COR-L47 (cell line): ENCODE measurements at places on chromosomes 11 and 22.

DNA sequence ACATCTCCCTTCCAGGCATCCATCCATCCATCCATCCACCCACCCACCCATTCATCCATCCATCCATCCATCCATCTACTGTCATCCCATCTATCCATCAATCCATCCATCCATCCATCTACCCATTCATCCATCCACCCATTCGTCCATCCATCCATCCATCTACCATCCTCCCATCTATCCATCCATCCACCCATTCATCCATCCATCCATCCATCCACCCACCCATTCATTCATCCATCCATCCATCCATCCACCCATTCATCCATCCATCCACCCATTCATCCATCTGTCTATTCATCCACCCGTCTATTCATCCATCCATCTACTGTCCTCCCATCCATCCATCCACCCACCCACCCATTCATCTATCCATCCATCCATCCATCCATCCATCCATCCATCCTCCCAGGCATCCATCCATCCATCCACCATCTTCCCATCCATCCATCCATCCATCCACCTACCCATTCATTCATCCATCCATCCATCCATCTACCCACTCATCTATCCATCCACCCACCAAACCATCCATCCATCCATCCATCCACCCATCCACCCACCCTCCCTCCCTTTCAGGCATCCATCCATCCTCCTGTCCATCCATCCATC lies 33.7 kb downstream of the OSBPL5 start:
- DNase-seq: no peak

DNA sequence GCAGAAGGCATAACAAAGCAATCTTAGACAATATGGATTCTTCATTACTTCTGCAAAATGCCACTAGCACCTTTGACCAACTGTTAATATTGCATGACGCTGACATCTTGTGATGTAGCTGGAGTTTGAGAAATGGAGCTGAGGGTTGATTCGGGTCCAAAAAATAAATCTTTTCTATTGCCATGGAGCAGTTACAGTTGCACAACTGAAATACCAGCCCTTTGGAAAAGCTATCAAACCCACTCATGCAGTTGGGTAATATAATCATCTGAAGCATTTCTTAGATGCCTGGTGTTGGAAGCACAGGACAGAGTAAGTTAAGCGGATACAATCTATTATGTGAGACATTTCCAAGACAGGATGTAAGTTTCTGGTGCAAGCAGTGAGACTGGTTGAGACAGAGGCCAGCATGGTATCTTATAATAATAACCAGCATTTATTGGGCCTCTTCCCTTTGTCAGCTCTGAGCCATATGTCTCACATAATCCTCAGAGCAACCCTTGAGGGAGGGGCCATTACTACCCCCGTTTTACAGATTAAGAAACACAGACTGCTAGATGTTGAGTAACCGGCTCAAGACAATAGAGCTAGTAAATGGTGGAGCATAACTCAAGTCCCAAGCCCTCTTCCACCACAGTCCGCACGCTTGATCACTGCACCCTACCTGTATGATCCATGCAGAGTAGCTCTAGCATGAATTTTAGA lies 74.9 kb upstream of the CAPRIN1 start:
- no peak for DNase-seq

- no peak for DNase-seq
These were observed at the start of gene SLC25A18 for GRCh38 chr22:17562906-17563870. Gene SLC25A18 (plus strand): TSS chr22:17563498. CDS start chr22:17579945, 16,447 bp downstream.

DNA sequence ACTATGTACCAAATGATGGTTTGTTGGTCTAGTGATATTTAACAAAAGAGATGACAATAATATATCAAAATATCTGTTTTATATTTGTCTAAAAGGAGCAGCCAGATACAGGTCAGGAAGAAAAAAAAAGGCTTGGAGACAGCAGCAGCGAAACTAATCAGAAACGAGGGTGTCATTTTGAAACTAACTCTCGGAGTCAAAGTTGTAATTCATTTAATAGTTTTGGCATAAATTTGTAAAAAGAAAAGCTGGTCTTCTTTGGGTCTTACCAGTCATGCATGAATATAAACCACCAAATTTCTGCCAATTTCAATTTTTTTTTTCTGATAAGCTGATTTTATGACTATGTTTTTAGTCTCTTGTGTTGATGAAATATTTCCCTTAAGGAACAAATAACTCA lies 25.5 kb downstream of the NPAT start:
- no peak for DNase-seq

- no peak for DNase-seq
These were observed 23.5 kb downstream of the FZD4 start for GRCh38 chr11:86931548-86932258.

- DNase-seq: no peak
These were observed 209.1 kb downstream of the BUD13 start for GRCh38 chr11:116563712-116564047.

GRCh38 chr11:10322401-10322800 lies 17.5 kb downstream of the ADM start:
- DNase-seq: no peak

GRCh38 chr11:126391970-126392632 lies 36.6 kb downstream of the ST3GAL4 start:
- no peak for DNase-seq

DNA sequence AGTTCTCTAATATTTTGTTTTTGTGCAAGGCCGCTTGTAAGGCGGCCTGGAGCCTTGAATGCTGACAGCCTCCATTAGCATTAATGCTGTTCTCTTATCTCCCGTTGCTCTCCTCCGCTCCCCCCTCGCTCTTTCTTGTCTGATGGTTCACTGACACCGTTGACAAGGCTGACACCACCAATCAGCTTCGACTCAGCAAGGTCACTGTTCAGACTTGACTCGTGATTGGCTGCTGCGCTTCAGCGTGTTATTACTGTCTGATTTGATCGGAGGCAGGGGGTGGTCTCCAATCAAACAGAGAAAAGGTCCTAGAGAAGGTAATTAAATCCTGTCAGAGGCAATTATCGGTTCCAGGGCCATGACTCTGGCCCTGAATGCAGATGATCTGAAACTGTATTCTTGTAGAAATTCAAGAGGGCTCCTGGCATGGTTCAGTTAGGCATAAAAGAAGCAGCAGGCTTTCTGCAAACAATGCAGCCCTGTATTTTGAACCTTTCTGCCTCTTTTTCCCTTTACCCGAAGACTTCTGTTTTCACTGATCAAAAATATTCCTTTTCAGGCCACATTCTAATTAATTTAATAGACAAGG lies 49.3 kb upstream of the MPPED2 start:
- DNase-seq: no peak

GRCh38 chr11:14359501-14360031 lies 583 bp upstream of the RRAS2 start:
- no peak for DNase-seq

DNA sequence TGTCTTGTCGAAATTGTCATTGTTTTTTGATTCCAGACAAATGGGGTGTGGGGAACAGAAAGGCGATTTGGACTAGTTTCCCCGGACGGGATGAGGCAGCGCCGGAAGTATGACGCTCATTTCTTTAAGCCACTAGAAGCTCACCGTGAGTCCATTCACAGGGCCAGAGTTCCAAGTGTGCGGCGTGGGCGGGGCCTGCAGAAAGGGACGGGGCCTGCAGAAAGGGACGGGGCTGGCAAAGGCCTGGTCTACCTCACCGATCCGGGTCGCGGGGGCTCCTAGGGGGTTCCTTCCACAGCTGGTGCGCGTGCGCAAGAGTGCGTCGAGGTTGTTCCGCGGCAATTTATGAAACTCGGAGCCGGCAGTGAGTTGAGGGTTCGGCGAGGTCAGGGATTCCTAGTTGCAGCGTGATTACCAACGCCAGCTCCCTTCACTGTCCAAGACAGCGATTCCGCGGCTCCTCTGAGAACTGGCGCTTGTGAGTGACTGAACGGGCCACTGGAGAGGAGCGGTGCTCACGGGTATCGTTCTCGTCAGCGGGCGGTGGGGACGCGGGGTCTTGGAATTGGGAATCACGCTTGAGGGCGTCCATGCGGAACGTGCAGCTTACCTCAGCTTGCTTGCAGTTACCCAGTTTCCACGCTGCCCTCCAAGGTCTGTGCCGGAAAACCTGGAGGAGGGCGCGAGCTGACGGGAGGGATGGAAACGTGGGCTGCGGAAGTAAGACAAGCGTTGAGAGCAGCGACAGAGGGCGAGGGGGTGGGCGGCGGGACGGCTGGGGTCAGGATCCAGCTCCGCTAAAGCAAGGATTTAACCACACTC lies at the start of gene ZNF215:
Gene ZNF215, plus strand, starts transcription at position 219 of the 822 bp plus-strand sequence. CDS start 5,847 bp downstream, outside the sequence.
- DNase-seq: no peak

GRCh38 chr11:107808521-107808920 lies 50.1 kb downstream of the SLC35F2 start:
- DNase-seq: no peak

- DNase-seq: no peak
These were observed 58.7 kb downstream of the ZNF280B start for GRCh38 chr22:22449819-22450218.

- no peak for DNase-seq
These were observed 17.0 kb upstream of the PANX1 start for GRCh38 chr11:94111660-94112059.

GRCh38 chr11:10012068-10012467 lies 282.0 kb downstream of the SBF2 start:
- DNase-seq: no peak

GRCh38 chr11:105000797-105001196 lies 22.2 kb downstream of the CASP5 start:
- DNase-seq: no peak

- DNase-seq: no peak
These were observed 895 bp downstream of the TEAD1 start for GRCh38 chr11:12674936-12675696.

DNA sequence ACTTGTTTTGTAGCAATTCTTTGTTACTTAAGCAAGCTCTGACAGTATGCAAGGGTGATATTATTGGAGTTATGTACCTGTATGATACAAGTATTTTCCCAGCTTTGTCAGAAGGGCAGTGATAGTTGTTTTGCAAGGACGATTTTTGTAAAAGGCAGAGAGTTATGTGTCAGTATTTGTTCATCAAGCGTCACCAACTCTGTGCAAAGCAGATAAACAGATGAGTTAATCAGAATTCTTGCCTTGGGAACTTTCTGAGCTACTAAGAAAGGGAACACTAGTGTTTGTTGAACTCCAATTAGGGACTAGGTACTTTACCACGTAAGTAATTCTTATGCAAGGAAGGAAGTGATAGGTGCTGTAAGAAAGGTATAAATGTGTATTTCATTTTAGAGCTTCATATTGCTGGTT lies 1.4 kb downstream of the USP47 start:
- no peak for DNase-seq

- DNase-seq: peak; percentile 61
These were observed 15.8 kb downstream of the DGKZ start for GRCh38 chr11:46363031-46363407.

DNA sequence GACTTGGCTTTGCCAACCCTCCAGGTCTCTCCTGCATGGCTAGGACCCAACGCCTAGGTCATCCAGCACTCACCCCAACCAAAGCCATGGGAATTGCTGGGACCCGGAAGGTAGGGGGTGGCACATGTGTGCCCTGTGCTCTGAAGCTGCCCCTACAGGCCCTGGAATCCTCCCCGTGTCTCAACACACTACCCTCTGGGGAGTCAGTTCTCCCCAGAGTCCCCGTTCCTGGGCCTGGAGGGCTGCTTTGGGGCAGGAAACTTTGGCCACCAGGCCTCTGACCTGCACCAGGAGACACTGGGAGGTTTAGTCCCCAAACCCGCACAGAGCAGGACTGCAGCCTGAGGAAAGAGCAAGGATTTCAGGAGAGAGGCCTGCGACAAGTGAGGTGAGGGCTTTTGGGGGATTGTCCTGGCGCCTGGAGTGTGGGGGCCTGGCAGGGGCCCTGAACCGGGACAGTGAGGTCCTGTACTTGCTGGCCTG lies 495 bp upstream of the IFITM1 start:
- no peak for DNase-seq

- DNase-seq: peak; percentile 71
These were observed 17.4 kb downstream of the LIMK2 start for GRCh38 chr22:31229402-31230079.

- DNase-seq: peak; percentile 11
These were observed 19.5 kb downstream of the AMPD3 start for GRCh38 chr11:10474551-10474950.

DNA sequence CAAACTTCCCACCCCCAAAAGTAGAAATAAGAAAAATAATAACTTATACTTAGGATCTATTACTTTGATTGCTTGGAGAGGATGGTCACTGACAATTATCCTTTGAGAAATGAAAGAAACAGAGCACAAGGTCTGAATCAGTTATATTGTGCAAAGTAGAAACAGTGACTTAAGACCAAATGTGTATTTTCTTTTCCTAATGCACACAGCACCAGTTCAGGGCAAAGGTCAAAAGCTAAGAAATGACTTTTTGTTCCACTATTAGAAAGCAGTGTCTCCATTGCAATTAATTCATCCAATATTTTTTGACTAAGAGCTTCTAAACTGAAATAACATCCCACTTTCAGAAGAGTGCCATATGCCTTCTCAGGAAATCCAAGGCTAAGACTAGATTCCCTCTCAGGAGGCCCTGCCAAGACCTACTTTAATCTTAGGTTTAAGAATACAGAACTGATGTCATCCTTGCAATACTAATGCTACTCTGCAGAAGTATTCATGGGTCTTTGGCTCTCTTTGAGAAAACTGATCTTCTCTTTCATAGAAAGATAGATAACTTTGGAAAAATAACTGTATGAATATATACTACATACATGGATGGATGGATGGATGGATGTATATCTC lies 147.0 kb downstream of the APOL5 start:
- no peak for DNase-seq

DNA sequence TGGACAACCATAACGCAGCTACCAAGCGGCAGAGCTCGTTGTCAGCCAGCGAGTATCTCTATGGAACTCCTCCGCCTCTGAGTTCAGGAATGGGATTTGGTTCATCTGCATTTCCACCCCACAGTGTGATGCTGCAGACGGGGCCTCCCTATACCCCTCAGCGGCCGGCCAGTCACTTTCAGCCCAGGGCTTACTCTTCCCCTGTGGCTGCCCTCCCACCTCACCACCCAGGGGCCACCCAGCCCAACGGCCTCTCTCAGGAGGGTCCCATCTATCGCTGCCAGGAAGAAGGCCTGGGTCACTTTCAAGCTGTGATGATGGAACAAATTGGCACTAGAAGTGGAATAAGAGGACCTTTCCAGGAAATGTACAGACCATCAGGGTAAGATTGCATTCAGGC lies 14.1 kb upstream of the SLC25A18 start:
- no peak for DNase-seq

- no peak for DNase-seq
These were observed at the start of gene GAS2 for GRCh38 chr11:22666325-22666687. Gene GAS2 (plus strand): TSS chr11:22666611. CDS start chr11:22674870, 8,259 bp downstream.

- no peak for DNase-seq
These were observed 71.7 kb upstream of the EIF3M start for GRCh38 chr11:32511926-32512325.

DNA sequence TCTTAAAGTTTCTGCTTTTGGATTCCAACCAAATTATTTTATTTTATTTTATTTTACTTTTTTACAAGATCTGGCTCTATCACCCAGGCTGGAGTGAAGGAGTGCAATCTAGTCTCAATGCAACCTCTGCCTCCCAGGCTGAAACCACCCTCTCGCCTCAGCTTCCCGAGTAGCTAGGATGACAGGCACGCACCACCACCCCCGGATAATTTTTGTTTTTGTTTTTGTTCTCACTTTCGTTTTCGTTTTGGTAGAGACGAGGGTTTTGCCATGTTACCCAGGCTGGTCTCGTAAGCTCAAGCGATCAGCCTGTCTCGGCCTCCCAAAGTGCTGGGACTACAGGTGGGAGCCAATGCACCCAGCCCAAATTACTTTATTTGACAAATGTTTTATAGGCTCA lies 219.8 kb downstream of the ETS1 start:
- no peak for DNase-seq

- DNase-seq: no peak
These were observed 879.9 kb upstream of the TENM4 start for GRCh38 chr11:80320765-80321164.

GRCh38 chr22:35728639-35729308 lies 11.1 kb downstream of the APOL5 start:
- peak; percentile 79 for DNase-seq

- peak; percentile 2 for DNase-seq
These were observed 13.7 kb downstream of the NARS2 start for GRCh38 chr11:78560826-78561484.
